ENCODE measurements at places on chromosomes 7 and 10. TPM values are rescaled to one million over a fixed set of nuclear protein-coding genes. Genes with fewer than 3 reads are reported as not detected.

The HABP2 gene
- polyA plus RNA-seq, result 0.19 TPM

The CALHM1 gene
- polyA plus RNA-seq, result 0.04 TPM

The SLIT1 gene
- 0.70 TPM for polyA plus RNA-seq

The ATXN7L1 gene
- polyA plus RNA-seq, result 6.9 TPM

The TMEM139 gene
- 1.0 TPM for polyA plus RNA-seq

The NET1 gene
- polyA plus RNA-seq, result 95.3 TPM

Measured in forelimb muscle (tissue), 1 donor.